ENCODE measurements at places on chromosomes 16 and 17.

GRCh38 chr17:13003454-13003851 lies 14.4 kb downstream of the ELAC2 start:
- no peak overlapping the region for H3K4me3 ChIP-seq
- no peak overlapping the region for H3K27ac ChIP-seq
- no peaks in the 10 kb centered on the region for H3K4me1 ChIP-seq
- H3K27me3 ChIP-seq, result no peaks in the 10 kb centered on the region
- H3K36me3 ChIP-seq, result peaks cover 43% of the 10 kb centered on the region

DNA sequence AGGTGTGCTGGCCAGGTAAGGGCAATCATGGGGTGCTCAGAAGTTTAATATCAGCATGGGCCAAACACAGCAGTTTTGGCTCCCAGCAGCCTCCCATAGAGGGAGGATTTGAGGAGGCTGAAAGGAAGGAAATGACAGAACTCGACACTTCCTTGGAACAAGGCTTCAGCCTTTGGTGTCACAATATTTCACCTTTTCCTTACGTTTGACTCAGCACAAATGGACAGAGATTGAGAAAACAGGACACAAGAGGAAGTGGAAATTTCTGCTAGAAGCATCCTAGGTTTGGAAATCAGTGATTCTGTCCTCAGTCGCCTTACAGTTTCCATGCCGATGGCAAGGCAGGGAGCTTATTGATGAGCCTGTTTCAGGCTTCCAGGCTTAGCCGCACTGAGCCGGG lies 181.4 kb downstream of the MAF start:
- no peaks in the 10 kb centered on the region for H3K27me3 ChIP-seq
- no peak overlapping the region for H3K4me3 ChIP-seq
- H3K27ac ChIP-seq, result no peak overlapping the region
- DNase-seq, result no peak

GRCh38 chr17:38908676-38909181 lies 16.7 kb upstream of the LASP1NB start:
- peaks cover 6% of the 10 kb centered on the region for H3K4me1 ChIP-seq
- H3K36me3 ChIP-seq, result peaks cover 3% of the 10 kb centered on the region
- H3K27ac ChIP-seq, result no peak overlapping the region
- no peak for DNase-seq
- H3K4me3 ChIP-seq, result no peak overlapping the region

DNA sequence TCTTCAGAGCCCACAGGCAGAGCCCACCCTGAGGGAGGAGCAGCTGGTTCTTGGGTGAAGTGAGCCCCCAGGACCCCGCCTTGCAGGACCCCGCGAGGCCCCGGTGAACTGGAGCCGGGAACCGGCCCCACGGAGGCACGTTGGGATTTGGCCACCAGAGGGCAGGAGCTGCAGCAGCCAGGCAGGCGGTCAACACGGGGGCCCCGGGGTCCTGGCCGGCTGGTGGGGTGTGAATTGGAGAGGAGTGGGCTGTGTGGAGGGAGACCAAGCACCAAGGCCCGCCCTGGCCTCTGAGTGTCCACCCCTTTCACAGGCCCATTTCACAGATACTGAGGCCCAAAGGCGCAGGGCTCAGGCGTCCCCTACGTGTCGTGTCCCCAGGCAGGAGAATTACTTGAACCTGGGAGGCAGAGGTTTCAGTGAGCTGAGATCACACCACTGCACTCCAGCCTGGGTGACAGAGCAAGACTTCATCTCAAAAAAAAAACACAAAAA lies 2.2 kb downstream of the DPEP1 start:
- DNase-seq, result peak; percentile 54
- peaks cover 2% of the 10 kb centered on the region for H3K4me1 ChIP-seq
- no peaks in the 10 kb centered on the region for H3K27me3 ChIP-seq

DNA sequence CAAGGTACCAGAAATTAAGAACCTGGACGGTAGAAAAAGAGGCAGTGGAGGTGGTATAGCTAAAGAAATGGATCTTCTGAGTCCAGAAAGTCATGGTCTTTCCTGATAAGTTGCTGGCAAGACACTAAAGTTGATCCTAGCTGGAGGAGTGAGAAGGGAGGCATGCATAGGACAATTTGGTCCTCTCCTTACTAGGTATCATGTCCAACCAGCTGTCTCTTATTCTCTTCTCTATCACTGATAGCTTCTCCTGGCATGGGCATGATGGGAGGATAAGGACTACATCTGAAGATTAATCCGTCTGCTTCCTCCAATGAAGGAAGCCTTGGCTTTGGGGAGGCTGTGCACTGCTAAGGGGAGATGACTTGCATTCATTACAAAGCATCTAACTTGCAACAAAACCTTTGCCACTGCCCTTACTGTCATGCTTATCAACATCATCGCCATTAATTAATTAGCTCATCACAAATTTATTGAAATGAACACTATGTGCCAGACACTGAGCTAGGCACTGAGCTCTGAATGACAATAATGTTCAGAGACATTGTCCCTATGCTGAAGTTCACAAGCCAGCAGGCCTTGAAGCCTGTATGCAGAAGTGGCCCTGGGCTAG lies 3.1 kb upstream of the FAM117A start:
- H3K27me3 ChIP-seq, result no peaks in the 10 kb centered on the region
- H3K27ac ChIP-seq, result no peak overlapping the region
- no peak for DNase-seq
- H3K4me1 ChIP-seq, result no peaks in the 10 kb centered on the region
- H3K36me3 ChIP-seq, result no peaks in the 10 kb centered on the region

DNA sequence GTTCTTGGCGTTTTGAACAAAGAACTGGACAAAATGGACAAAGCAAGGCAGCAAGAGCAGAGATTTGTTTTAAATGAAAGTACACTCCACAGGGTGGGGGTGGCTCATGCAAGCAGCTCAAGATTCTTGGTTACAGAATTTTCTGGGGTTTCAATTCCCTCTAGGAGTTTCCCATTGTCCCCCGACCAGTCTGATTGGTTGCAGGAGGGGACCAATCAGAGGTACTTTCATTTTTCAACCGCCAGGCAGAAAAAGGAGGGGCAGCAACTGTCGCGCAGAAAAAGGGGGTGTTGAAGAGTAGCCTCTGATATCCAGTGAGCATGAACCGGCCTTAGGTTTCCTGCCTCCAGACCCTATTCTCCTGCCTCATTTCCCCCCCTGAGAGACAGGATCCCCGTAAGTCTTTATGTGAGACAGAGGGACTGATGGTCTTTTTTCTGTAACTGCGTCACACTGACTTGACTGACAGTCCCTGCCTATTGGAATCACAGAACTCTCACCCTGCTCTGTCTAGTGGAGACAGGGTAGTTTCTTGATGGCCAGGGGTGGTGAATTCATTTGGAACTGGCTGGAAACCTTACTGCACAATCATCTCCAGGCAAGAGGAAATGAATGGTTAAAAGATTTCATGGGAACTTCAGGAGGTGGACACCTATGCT lies 59.4 kb upstream of the ALOX12 start:
- no peaks in the 10 kb centered on the region for H3K4me1 ChIP-seq
- no peaks in the 10 kb centered on the region for H3K27me3 ChIP-seq
- no peak overlapping the region for H3K27ac ChIP-seq
- no peaks in the 10 kb centered on the region for H3K36me3 ChIP-seq

DNA sequence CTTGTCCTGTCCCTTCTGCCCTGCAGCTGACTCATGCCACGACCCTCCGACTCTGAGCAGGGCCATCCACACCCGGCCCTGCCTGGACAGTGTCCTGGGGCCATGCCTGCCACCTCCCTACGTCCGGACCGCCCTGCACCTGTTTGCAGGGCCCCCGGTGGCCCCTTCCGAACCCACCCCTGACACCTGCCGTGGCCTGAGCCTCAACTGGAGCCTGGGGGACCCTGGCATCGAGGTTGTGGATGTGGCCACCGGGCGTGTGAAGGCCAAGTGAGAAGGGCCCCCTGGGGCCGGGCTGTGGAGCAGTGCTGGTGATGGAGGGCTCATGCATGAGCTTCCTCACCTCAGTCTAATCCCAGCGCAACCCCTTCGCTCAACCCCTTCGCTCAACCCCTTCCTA lies 5.1 kb downstream of the ADAD2 start:
- no peaks in the 10 kb centered on the region for H3K36me3 ChIP-seq
- H3K27ac ChIP-seq, result no peak overlapping the region
- no peak overlapping the region for H3K4me3 ChIP-seq
- H3K27me3 ChIP-seq, result no peaks in the 10 kb centered on the region

DNA sequence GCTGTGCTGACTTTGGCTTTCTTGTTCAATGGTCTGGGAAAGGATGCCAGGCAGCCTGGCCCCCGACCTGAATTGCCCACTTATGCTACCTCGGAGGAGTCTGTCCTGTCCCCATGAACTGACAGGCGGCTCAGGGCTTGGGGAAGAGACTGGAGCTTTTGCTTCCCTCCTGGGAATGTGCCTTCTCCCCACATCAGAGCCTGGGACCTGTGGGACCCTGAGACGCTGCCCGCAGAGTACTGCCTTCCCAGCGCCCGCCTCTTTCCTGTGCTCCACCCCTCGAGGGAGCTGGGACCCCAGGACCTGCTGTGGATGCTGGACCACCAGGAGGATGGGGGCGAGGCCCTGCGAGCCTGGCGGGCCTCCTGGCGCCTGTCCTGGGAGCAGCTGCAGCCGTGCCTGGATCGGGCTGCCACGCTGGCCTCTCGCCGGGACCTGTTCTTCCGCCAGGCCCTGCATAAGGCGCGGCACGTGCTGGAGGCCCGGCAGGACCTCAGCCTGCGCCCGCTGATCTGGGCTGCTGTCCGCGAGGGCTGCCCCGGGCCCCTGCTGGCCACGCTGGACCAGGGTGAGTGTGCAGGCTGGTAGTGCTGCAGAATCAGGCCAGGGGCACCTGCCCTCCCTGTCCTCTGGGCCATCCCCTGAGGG lies 18.5 kb downstream of the FCSK start:
- H3K4me3 ChIP-seq, result no peak overlapping the region
- no peaks in the 10 kb centered on the region for H3K36me3 ChIP-seq
- no peak for DNase-seq
- 0 out of 2 replicates have a peak, but pooled peaks cover 2% of the 10 kb centered on the region for H3K4me1 ChIP-seq
